ENCODE measurements at places on chromosomes 3 and 15.
A peak's percentile ranks its signal among the peaks of the same experiment; 100 is the strongest.

- DNase-seq = peak; percentile 77
Measured at GRCh38 chr3:13598926-13599886, 50.3 kb downstream of the FBLN2 start.

DNA sequence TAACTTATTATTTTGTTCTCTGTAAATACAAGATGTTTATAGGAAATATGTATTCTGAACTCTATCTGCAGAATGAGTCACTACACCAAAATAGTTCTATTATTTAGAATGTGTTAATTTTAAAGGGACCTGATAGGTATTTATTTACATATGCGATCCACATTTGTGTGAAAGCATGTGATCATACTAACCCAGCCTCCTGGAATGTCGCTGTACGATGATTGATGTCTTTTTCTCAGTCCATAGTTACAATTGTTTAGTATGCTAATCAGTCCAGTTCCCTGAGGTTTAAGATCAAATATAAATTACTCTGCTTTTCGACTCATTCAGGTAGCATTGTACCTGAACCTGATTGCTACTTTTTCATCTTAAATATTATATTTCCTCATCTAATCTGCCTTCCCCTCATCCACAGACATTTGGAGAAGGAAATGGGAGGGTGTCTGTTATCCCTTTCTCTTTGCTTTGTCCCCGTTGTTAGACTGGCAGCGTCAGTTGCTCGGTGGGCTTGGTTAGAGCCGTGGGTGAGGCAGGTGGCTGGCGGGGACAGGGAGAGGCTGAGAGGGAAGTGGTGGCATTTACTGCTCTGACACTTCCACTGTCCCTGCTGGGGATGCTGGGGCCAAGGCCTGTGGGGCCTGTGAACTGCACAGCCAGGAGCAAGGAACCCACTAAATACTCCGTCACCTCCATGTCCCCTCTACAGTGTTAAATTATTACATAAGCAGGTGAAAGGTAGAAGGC, 27.8 kb upstream of the NR2E3 start:
- DNase-seq = no peak

DNA sequence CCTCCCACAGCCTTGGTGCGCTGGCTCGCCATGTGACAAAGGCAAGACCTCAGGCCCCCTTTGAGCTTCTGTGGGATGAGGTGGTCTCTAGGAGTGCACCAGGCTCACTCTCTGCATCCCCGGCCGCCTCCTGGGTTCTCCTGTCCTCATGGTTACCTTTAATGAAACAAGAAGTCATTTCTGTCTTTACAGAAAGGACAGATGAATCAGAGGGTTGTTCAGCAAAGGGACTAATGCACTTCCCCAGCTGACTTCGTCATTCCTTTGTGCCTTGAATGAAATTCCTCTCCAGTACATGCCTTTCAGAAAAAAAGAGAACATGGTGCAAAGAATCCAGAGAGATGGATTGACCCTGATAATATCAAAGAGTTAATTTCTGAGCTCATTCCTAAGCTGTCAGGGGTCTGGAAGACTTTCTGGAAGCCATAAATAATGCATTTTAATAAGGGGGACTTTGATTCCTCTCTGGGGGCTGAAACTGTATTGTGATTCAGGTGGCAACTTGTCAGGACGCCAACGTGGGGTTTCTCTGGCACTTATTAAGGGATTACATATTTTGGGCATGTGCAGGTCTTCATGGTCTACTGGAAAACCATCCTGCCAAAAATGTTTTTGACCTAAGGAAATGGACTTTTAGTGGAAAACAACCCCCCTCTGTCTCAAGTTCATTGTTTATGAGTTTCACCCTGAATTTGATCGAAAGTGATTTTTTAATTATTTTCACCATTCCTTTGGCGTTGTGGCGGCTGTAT, 122.7 kb downstream of the FBLN2 start:
- DNase-seq = no peak

DNA sequence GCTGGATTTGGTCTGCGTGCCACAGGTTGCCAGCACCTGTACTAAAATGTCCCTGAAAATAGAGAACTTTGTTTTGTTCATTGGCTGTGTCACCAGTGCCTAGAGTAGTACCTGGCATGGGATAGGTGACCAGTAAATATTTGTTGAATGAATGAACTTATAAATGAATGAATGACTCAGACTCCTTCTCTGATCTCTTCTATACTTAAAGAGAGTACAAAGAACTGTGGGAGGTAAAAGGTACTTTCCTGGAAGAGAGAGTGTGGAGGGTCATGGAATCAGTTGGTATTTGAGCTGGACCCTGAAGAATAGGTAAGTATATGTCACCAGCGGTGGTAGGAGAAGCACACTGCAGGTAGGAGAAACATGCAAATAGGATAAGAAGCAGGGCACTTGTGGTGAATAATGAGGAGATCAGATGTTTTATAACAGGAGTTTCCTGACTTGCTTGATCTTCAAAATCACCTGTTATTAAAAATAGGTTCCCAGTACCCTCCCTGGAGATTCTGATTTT, 149.4 kb downstream of the LPP start:
- no peak for DNase-seq

DNA sequence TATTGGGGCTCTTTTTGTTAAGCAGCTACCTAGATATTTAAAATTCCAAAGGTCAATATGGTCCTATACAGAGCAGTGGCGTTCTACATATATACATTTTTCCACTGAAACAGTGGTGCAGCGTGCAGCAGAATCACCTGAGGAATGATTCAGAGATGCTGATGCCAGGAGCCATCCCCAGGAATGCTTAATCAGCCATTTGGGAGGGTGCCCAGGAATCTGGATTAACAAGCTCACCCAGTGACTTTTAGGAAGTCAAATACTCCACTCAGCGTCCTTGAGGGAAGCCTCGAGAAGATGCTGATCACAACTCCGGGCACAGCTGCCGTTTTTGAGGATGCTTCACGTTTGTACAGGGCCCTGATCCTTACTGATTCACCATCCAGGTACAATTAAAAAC, 82.6 kb upstream of the ARHGEF3 start:
- no peak for DNase-seq

GRCh38 chr3:112134335-112135124, 1.5 kb upstream of the GCSAM start:
- DNase-seq = no peak

All from right forelimb (tissue), 1 donor.